ENCODE measurements at places on chromosomes 13 and 19.

GRCh38 chr13:41307884-41308640 lies 3.0 kb upstream of the NAA16 start:
- no peak for DNase-seq

DNA sequence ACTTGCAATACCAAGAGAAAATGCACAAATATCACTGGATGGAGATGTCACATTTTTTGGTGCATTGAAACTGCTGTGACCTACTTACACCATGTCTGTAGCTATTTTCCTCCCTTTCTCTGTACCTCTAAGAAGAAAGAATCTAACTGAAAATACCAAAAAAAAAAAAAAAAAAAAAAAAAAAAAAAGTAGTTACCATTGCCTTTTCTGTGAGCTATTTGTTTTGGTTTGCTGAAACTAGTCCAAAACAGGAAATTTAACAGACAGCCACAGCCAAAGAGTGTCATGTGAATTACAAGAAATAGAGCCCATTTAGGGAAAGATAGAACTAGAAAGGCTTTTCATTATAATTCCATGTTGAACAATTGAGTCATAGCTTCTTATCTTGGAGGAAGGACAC lies 37.3 kb downstream of the TNFSF13B start:
- no peak for DNase-seq

GRCh38 chr19:46571495-46571894 lies 29.6 kb upstream of the CALM3 start:
- no peak for DNase-seq

DNA sequence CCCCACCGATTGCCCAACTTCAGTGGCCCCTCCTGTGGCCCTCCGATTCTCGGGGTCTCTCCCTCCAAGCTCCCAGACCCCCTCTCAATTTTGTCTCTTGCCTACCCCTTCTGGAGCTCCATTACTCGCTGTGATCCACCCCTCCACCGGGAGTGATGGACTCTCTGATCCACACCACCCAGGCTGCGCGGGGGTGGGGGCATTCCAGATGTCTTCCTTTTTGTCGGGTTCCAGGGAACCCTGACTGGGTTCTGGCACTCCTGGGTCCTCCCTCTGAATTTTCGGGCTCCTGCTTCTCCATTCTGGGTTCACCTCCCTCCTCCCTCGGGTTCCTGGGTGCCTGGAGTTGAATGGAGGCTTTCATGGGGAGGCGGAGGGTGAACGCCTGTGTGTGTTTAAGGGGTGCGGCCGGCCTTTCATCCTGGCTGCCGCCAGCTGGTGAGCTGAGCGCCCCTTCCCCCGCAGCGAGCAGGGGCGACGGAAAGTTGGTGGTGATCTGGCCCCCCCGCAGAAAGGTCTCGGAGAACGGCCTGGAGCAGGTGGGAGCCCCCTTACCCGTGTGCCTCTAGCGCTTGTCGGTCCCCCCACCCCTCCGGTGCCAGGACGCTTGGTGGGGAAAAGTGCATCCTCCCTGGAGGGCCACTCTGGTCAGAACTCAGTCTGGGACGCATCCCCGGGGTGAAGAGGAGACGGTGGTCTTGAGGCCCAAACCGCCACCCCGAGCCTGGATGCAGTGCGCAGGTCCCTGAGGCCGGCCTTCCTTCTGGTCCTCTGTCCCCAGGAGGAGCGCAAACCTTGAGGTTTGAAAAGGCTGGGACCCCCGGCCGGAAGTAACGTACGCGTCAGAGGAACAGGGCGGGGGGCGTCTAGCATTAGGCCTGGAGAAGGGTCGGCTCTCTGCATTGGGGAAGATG lies 1.6 kb downstream of the MISP3 start:
- DNase-seq, result no peak

DNA sequence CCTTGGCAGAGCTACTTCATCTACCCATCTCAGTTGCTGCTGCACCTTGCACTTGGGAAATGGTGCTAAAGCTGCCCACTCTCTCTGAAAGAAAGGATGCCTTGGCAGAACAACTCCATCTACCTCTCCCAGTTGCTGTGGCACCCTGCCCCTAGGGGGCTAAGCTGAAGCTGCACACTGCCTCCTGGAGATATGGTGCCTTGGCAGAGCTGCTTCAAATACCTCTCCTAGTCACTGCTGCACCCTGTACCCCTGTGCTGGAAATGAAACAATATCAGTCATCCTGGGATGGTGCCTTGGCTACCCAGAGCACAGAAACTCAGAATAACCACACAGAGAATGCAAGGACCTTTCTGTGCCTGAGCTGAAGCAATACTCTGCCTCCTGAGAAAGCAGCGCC lies 615.8 kb downstream of the DIAPH3 start:
- no peak for DNase-seq

GRCh38 chr13:40799508-40799907 lies 10.1 kb downstream of the SLC25A15 start:
- DNase-seq, result no peak

- no peak for DNase-seq
Measured at GRCh38 chr19:35533822-35534392, 651 bp downstream of the GAPDHS start.

GRCh38 chr19:11587302-11587974 lies 9.8 kb upstream of the ZNF627 start:
- DNase-seq, result peak; percentile 87

DNA sequence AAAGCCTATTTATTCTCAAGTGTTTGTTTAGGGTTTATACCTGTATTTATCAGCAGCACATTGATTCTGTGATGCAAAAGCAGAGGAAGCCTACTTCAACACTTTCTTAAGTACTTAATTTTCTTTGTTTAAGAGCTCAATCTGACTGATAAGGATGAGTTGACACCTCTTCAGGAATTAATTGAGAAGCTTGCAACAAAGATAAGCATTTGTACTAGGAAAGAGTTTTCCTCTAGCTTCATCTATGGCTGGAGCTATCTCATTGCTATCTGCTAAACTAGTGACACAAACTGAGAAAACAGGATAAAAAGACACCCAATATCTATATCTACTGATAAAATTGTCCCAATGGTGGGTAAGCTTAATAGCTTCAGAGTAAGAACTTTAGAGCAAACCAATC lies 170.1 kb upstream of the SLITRK6 start:
- no peak for DNase-seq

DNA sequence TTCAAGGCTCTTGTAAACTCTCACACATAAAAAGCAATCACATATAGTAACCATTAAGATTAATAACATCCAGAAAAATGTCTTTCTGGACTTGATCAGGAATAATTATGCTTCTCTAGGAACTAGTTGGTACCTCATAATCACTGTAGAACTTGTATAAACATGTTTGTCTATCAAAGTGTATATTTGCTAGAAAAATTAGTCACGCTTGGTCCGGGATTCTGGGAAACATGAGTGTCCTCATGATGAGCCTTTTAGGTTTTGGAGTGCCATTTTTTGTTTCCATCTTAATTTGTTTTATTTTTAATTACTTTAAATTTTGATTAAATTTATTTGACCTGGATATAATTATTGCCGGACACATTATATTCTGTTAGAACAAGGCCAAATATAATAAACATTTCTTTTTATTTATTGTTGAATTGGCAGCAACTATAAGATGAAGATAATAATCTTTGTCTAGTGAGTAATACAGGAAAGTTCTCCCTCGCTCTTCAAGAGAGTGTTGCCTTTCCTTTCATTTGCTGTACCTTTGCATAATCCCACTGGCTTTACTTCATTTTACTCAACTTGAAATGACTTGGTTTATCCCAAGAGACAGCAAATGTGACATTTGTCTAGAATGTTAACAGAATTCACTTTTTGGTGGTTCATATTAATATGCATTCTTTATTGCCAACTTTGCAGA lies 207.0 kb downstream of the NALCN start:
- DNase-seq, result no peak

GRCh38 chr19:48968813-48969218 lies 3.7 kb downstream of the FTL start:
- DNase-seq, result no peak

GRCh38 chr13:49908637-49909036 lies 27.5 kb downstream of the SPRYD7 start:
- no peak for DNase-seq

GRCh38 chr13:42331009-42331408 lies 59.1 kb downstream of the AKAP11 start:
- no peak for DNase-seq

GRCh38 chr13:32976912-32977311 lies 39.3 kb upstream of the KL start:
- no peak for DNase-seq

- no peak for DNase-seq
Measured at GRCh38 chr19:4910594-4911281, 1.4 kb downstream of the UHRF1 start.

DNA sequence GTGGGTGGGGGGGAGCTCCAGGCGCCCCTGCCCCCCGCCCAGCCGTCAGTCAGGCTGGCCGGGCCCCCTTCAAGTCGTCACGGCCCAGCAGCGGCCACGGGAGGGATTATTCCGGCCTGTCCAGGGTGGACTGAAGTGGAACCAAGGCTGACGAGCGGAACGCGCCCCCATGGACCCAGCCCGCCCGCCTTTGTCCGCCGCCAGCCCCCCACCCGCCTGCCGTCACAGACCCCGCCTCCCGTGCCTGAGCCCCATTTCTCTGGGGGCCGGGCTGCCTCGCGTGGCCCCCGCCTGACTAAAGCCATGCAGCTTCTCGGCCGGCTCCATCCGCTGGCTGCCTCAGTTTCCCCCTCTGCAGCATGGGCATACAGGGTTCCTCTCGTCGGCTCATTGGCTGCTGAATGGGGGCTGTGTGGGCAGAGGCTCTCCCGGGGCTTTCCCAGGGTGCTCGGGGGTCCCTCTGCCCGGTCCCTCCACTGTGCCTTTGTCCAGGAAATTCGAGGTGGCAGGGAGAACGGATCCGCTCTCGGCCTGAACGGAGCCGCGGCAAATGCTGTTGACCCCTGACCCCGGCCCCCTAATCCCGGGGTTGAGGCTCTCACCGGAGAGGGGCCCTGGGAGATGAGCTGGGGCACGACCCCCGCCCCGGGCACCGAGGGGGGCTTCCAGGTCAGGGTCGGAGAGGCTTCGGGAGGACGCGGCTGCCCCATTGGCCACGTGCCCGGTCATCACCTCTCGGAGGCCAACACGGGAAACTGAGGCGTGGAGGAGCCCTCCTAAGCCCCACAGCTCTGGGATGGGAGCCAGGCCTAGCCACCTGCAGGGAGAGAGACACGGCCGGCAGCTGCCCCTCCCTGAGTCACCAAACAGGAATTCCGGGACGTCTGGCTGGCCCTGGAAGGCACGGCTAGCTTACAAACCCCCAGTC lies 27.4 kb downstream of the EFNA2 start:
- no peak for DNase-seq

GRCh38 chr19:32652894-32653598 lies 21.9 kb downstream of the ANKRD27 start:
- peak; percentile 82 for DNase-seq

Data from cardiac septum (tissue), 1 donor.